ENCODE measurements at places on chromosomes 12 and 14. TPM values are rescaled to one million over a fixed set of nuclear protein-coding genes. Genes with fewer than 3 reads are reported as not detected.

DNA sequence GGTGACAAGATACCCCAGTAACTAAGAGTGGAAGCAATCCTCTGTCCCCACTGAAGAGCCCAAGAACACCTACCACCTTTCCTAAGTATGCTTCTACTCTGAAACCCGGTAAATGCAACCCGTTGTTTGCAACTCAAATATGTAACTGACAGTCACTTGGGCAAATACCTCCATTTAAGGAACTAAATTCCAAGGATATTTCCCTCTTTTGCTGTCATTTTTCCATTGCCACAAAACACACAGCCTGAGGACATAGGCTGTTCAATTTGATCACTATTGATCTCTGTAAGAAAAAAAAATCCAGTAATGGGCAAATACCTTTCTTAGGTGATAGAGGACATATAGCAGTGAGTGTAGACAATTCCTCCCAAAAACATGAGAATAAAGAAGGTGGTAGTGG, 6.6 kb upstream of the PHLDA1 start:
- no peak overlapping the region for H3K4me3 ChIP-seq
- no peaks in the 10 kb centered on the region for H3K27me3 ChIP-seq
- peak overlapping the region; percentile 14 for H3K27ac ChIP-seq
- peaks cover 16% of the 10 kb centered on the region for H3K36me3 ChIP-seq
- no peak for DNase-seq

GRCh38 chr12:42977451-42978230, 388.1 kb upstream of the PRICKLE1 start:
- H3K4me1 ChIP-seq, result peaks cover 2% of the 10 kb centered on the region
- H3K4me3 ChIP-seq, result no peak overlapping the region
- no peak for DNase-seq
- H3K36me3 ChIP-seq, result no peaks in the 10 kb centered on the region

GRCh38 chr14:70489579-70490200, 37.7 kb downstream of the ADAM21 start:
- H3K27me3 ChIP-seq, result no peaks in the 10 kb centered on the region
- H3K4me1 ChIP-seq, result no peaks in the 10 kb centered on the region
- no peak overlapping the region for H3K4me3 ChIP-seq

DNA sequence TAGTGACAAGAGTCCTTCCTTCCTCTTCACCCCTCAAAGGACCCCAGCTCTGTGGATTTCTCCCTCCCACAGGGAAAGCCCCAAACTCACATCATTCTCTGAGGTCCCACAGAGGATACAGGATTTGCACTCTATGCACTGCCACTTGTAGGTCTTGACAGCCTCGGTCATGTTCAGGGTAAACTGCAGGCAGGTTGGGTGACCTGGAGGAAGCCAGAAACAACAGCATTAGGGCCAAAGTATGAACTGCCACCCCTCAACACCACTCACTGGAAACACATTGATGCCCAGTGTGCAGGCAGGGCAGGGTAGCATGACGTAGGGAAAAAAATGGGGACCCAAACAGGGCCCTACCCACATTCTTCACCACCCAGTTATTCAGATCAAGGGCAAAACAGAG, 264.4 kb downstream of the DPF3 start:
- H3K4me1 ChIP-seq, result no peaks in the 10 kb centered on the region
- H3K4me3 ChIP-seq, result no peak overlapping the region
- no peaks in the 10 kb centered on the region for H3K36me3 ChIP-seq
- no peak for DNase-seq
- H3K27ac ChIP-seq, result no peak overlapping the region

The RIPK3 gene
- polyA plus RNA-seq, result not detected

DNA sequence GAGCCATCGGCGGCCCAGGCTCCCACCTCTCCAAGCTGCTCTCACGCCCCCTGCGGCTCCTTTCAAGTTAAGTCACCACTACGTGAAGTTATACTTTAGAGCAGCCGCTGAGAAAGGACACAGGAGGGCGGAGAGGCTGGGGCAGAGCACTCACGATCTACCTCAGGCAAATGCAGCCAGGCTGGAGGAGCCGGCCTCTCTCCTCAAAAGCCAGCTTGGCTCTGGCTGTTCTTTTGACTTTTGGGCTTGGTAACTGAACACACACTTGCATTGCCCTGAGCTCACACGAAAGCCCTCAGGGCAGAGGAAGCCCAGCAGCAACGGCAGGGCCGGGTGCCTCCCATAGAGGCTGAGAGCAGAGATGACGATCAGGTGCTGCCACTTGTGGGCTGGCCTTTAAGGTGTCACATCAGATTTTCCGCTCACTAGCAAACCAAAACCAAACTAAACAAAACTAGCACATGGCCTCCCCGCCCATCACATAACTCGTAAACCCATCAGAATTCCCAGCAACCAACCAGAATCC, 75.2 kb downstream of the PITPNM2 start:
- no peaks in the 10 kb centered on the region for H3K36me3 ChIP-seq
- no peak for DNase-seq
- no peak overlapping the region for H3K27ac ChIP-seq
- peaks cover 8% of the 10 kb centered on the region for H3K4me1 ChIP-seq
- no peak overlapping the region for H3K4me3 ChIP-seq

The LYZ gene
- not detected for polyA plus RNA-seq

DNA sequence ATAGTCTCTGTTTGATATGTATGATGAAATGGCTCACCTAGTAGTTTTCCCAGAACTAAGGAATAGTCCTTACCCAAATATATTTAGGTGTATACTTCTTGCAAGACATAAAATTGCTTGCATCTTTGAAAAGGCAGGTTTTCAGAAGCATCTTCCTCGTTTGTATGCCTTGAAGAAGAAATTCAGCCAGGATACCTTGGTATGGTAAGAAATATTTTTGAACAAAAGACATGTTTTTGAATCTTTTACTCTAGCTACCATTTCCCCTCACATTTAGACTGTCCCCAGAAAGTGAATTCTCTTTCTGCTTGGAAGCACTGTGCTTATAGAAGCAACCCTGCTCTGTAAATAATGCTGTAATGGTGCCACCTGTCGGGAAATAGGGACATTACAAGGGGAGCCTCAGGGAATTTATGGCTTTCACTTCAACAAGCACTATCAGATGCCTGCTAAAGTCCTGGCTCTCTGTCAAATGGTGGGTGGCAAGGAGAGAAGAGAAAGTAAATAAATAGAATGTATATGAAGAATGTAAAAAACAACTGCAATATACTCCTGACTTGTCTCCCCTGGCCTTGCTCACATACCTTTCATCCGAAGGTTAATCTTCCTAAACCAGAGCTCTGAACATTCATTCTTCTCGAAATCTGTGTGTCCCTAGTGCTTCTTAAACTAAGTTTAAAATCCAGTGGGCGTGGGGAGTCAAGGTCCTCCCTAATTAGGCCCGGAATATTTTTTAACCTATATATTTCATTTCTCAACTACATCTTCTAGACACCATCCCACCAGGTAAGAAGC, 6.1 kb downstream of the CCDC184 start:
- DNase-seq, result peak; percentile 66
- H3K4me1 ChIP-seq, result peaks cover 27% of the 10 kb centered on the region
- no peak overlapping the region for H3K27ac ChIP-seq
- H3K36me3 ChIP-seq, result no peaks in the 10 kb centered on the region
- H3K4me3 ChIP-seq, result no peak overlapping the region
- no peaks in the 10 kb centered on the region for H3K27me3 ChIP-seq

GRCh38 chr14:100498068-100498467, 89.1 kb downstream of the BEGAIN start:
- no peak for DNase-seq
- H3K4me3 ChIP-seq, result no peak overlapping the region
- H3K27ac ChIP-seq, result no peak overlapping the region

The LRRC10 gene
- polyA plus RNA-seq, result not detected

The DCN gene
- 8.9 TPM for polyA plus RNA-seq

DNA sequence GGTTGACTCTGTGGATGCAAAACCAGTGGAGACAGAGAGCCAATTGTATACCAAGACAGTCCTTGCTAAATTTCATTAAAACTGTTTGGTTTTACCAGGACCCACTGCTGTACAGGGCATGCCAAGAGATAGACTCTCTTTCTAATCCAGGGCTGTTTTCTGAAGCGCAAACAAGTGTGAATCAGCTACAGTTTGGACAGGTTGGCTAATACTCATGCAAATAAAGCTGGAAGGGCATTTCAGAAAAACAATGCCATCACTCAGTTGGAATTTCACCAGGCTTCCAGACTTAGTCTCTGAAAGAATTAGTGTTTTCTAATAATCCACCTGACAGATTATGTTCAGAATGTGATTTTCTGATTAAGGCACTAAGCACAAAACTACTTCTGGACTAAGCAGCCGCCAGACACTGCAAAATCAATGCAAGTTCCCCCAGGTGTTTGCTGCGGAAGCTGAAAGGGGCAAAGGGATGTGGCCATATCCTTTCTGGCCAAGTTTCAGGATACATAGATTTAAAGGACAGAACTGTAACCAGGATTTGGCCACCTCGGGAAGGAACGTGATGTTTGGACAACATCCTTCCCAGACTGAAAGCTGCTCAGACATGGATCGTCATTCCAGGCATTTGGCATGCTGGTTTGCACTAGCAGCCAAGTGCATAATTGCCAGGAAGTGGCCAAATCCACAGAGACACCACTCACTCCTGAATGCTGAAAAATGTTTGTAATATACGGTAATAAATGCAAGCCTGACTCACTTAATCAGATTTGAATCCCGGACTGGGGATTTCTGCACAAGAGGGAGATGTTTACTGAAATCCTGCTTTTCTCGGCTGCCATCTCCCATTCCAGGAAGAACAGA, 32.0 kb upstream of the CDKN3 start:
- 0 out of 2 replicates have a peak overlapping the region, but pooled peaks have one; percentile 6 for H3K27ac ChIP-seq
- no peak for DNase-seq
- no peaks in the 10 kb centered on the region for H3K36me3 ChIP-seq
- 0 out of 2 replicates have a peak overlapping the region, but pooled peaks have one; percentile 6 for H3K4me3 ChIP-seq
- peaks cover 14% of the 10 kb centered on the region for H3K4me1 ChIP-seq

- H3K4me3 ChIP-seq, result no peak overlapping the region
- H3K4me1 ChIP-seq, result no peaks in the 10 kb centered on the region
- no peak overlapping the region for H3K27ac ChIP-seq
Observed at GRCh38 chr12:24226745-24227350, 277.4 kb upstream of the SOX5 start.

- H3K27ac ChIP-seq, result no peak overlapping the region
- H3K4me3 ChIP-seq, result no peak overlapping the region
- DNase-seq, result no peak
- H3K4me1 ChIP-seq, result no peaks in the 10 kb centered on the region
- H3K36me3 ChIP-seq, result no peaks in the 10 kb centered on the region
Observed at GRCh38 chr14:86613786-86614185, 1083.8 kb downstream of the FLRT2 start.

The DDX23 gene
- polyA plus RNA-seq, result 52.5 TPM

DNA sequence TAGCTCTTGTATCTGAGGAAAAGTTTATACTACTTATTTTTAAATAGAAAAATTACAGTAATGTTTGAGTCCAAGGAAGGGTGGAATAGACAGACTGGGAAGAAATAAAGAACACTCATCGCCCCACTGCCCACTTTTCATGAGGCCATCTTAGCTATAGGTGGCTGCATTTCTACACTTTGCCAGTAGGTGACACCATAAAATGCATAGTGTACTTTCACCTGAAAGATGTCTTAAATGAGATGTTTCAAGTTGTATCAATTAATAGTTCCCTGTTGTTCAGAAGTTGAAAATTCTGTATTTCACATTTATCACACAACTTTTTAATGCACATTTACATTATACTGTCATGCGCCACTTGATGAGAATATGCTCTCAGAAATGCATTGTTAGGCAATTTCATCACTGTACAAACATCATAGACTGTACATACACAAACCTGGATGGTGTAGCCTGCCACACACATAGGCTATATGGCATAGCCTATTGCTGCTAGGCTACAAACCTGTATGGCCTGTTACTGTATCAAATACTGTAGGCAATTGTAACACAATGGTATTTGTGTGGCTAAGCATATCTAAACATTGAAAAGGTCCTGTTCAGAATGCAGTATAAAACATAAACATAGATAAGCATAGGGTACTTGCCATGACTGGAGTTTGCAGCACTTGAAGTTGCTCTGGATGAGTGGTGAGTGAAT, 27.6 kb downstream of the PMCH start:
- peaks cover 5% of the 10 kb centered on the region for H3K36me3 ChIP-seq
- H3K4me3 ChIP-seq, result no peak overlapping the region
- no peaks in the 10 kb centered on the region for H3K4me1 ChIP-seq
- no peaks in the 10 kb centered on the region for H3K27me3 ChIP-seq
- no peak overlapping the region for H3K27ac ChIP-seq
- DNase-seq, result peak; percentile 24

The DAO gene
- polyA plus RNA-seq, result not detected

The KLRK1 gene
- polyA plus RNA-seq, result not detected

The CCDC88C gene
- 0.39 TPM for polyA plus RNA-seq

All from SK-N-SH (cell line).